ENCODE measurements at places on chromosomes 1 and 21. TPM values are rescaled to one million over a fixed set of nuclear protein-coding genes. Genes with fewer than 3 reads are reported as not detected.

The CNST gene
- 20.7 TPM for total RNA-seq

DNA sequence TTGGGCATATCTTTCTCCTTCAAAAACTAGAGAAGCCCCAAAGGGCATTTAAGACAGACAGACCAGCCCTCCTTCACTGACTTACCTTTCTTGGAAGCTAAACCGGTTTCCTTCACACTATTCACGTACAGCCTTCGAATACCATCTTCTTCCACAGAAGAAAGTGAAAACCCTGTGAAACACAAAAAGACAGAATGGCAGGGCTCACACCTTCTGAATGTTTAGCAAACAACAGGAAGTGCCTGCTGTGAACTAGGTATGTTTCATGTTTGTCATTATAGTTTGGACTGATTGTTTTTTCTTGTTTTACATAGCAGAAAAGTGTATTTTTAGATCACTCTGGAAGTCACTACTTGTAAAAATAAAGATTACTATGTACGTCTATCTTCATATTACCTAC is 148.6 kb upstream of the KRTAP19-8 start:
- no peak for DNase-seq

DNA sequence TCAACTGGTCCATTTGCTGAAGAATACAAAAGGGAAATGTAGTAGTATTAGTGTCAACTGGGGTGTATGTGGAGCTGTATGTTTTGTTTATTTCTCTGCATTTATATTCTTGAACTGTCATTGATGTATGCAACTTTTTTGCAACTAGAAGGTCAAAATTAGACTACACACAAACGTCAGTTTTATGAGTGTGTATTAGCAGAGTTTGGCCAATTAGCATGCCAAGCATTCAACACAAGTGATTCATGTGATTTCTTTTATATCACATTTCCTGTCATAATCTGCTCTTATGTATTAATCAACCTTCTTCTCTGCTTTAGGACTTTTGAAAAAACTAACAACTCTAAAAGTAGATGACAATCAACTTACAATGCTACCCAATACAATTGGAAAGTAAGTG is 211.1 kb downstream of the LRRC40 start:
- DNase-seq = no peak

The TAS1R3 gene
- not detected for total RNA-seq

GRCh38 chr21:42657676-42658319 is 4.4 kb downstream of the PDE9A start:
- DNase-seq = no peak

GRCh38 chr1:74504933-74505512 is 7.4 kb downstream of the LRRC53 start:
- DNase-seq = no peak

The LCE3E gene
- total RNA-seq = not detected

GRCh38 chr1:53413175-53414001 is 45.8 kb upstream of the DMRTB1 start:
- no peak for DNase-seq

The RNU1-1 gene
- under 0.01 TPM for total RNA-seq

DNA sequence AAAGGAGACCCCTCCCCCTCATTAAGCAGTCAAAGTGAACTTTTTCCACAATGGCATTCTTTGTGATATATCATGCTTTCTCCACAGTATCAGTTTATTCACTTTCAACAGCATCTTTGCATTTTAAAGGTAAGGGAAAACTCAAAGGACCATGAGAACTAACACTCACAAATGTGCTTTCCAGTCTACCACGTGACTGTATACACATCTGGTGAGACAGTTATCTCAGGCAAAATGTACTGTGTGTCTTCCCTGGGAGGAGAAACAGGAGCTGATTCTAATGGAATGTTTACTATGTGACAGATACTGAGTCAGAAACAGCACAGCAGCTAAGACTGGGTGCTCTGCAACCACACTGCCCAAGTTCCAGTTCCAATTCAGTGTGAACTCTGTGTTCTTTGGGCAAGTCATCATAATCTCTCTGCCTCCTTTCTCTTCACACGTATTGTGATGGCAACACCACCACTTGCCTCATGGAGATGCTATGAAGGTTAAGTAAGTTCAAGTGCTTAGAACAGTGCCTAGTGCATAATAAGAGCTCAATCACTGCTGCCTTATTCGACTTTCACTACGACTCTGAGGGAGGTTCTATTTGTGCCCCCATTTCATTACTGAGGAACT is 79.0 kb downstream of the SLC45A1 start:
- DNase-seq = peak; percentile 49

- DNase-seq = no peak
Observed at GRCh38 chr1:162599451-162599850, 32.8 kb upstream of the DDR2 start.

The PLD5 gene
- 12.2 TPM for total RNA-seq

DNA sequence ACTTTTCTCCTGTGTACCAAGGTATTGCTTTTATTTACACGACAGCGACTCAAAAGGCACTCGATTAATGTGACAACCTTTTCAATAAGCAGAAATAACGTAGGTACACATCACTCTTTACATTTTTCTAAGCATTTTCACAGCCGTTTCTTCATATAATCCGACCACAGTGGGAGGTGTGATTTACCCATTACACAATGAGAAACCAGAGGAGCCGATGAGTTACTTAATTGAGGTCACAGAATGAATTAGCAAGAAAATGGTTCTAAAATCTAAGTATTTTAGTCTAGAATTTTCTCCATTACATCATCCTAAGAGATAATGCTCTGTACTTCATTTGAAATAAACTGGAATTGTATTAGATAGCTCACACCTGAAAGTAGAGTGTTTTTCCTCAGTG is 71.5 kb downstream of the UMODL1 start:
- no peak for DNase-seq

- no peak for DNase-seq
Observed at GRCh38 chr1:157725221-157725577, 24.6 kb upstream of the FCRL3 start.

DNA sequence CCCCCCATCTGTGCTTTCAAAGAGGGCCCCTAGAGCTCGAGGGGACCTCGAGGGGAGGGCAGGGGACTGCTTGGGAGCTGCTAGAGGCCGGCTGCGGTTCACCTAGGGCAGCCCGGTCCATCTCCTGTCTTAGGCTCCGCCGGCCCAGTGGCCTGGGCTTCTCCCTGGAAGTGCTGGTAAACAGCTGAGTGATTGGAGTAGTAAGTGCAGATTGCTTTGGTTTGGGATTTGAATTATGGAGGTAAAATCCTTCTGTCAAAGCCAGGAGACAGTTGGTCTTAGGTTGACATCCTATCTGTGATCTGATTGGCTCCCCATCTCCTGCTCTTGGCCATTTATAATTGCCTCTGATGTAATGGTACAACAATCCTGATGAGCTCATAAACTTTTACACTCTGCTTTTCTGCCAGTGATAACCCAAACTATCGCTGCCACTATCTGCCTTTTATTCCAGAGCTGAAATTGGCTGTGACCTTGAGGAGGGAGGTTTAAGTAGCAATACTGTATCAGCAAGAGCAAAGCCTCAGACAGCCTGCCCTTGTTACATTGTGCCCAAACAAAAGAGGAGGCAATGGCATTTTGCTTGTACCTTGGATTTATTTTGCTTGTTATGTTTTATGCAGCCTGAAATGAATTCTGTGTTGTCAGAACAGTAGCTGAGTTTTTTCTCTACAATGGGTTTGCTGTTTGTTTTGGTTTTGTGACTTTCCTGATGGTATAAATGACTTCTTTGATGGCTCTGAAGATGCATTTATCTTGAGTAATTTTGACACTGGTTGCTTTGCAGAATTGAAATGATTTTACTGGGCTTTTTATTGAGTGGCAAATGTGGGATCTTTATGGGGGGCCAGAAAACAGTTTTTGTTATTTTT is 2.4 kb downstream of the ARID1A start:
- DNase-seq = no peak

GRCh38 chr21:46326110-46326703 is 2.3 kb downstream of the PCNT start:
- DNase-seq = no peak

DNA sequence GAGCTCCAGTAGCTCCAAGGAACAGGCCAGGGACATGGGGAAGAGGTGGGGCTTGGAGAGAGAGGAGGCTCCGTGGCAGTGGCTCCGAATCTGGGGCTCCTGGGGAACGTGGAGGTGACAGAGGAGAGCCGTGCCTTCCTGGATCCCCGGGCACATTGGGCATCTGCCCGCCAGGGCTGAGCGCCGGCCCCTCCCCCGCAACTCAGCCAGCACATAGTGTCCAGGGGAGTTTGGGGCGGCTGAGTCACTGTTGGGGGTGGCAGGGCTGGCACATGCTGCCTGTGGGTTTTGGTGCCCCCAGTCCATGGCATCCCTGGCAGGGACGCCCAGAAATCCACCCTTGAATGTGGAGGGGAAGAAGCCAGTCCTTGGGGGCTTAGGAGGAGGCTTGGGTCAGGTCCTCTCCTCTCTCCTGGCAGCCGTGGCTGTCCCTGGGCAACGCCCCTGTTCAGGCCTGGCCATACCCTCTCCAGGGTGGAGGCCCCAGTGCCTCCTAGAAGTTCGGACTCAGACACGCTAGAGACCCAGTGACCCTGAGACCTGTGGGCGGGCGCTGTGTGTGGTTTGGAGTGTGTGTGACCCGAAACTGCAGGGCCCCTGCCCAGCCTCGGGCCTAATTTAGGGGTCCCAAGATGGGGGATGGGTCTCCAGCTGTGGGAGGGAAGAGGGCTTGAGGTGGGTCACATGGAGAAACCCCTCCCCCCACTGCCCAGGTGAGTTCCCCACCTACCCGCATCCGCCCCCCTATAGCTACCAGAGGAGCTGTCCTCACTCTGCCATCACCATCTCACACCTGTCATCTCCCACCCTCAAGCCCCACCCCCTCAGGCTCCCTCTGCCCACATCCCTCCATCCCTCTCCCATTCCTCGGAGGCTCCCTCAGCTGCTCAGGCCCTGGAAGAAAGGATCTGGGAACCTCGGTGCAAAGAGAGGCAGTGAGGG is 1.6 kb downstream of the HSPB7 start:
- DNase-seq = peak; percentile 57

DNA sequence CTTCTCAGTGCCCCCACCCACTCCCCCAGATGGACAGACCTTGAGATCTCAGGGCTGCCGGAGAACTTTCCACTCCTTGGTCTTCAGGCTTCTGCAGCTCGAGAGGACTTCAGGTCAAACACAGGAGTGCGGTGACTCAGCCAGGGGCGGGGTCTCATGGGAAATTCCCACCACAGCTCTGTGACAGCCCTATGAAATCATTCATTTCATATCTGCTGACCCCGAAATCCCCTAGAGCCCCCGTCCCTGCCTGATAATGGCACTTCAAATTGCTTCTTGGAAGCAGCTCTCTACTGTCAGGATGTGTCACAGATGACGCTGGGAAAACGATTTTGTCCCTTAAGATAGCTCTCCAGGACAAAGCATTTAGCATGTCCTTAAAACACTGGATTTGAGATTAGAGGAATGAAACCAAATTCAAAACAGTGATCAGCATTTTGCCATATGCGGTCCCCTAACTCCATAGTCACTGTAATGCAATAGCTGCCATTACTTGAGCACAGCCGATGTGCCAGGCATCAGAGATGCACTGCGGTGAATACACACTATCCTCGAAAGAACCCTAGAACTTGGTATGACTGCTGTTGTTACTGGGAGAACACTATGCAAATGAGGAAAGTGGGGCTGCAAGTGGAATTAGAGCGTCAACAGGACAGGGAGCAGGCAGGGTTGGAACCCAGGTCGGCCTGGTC is at the start of gene TNFRSF9:
Gene TNFRSF9, minus strand, starts transcription at position 95 of the 692 bp plus-strand sequence. CDS start 845 bp downstream, outside the sequence.
- DNase-seq = no peak

DNA sequence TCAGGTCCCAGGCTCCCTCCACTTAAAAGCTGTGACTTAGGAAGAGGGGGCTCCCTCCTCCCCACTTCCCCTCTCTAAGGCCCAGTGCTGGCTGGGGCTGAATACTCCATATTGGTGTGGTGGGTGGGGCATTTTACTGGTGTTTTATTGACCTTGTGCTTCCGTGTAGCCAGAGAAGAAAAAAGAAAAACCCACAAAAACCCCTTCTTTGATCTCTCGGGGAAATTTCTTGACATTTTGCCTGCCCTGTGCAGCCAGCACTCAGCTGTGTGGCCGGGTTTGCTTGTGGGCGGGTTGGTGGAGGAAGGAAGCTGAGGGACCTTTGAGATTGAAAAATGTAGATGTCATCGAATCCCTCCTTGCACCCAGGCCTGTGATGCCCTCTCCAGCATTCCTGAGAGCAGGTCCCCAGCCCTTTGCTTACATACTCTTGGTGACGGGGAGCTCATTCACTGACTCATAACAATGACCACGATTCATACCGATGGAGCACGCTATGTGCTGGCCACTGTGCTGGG is 24.8 kb downstream of the TNFRSF8 start:
- no peak for DNase-seq

The TFF3 gene
- not detected for total RNA-seq

- DNase-seq = no peak
Observed at GRCh38 chr1:29237852-29238619, 1.7 kb downstream of the PTPRU start.

- no peak for DNase-seq
Observed at GRCh38 chr1:9256332-9256731, 21.8 kb downstream of the H6PD start.

GRCh38 chr1:14080653-14081052 is 380.7 kb downstream of the PRDM2 start:
- DNase-seq = no peak

The RGS13 gene
- total RNA-seq = 1.1 TPM

GRCh38 chr1:39488012-39488545 is 3.4 kb upstream of the BMP8A start:
- DNase-seq = no peak

Measured in thoracic aorta (tissue), 2 donors.